ENCODE measurements at places on chromosomes 3 and 15.

DNA sequence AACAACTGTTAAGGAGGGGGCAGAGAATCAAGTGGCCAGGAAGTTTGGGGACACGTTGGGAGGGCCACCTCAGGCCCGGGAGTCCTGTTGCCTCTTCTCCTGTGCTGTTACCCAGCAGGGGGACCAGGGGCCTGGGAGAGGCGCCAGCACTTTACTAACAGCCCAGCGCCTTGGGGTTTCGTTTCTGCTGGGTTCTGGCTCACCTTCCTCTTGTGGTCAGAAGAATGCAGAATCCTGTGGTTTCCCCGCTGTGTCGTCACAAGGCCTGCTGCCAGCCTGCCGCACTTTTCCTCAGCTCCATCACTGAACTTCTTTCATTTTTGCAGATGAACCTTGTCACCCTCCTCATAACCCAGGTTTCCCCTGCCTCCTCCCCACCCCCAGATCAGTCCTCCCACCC lies 67.7 kb downstream of the SLC30A4 start:
- no peak for DNase-seq

DNA sequence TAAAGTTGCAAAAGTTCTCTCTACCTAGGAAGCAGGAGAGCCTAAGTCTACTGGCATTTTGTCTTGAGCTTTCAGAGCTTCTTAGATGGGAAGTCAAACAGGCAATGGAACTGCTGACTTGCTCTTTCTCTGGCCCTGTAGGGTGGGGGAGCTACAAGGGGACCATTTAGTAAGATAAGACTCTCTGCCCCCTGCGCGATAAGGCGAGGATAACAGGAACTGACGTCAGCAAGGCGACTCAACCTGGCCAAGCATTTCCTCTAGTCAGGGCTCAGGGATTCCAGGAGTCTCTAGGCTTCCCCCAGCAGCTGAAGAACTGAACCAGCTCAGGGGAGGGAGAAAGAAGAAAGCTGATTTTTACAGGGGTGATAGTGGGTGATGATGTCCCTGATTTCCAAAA lies 5.8 kb downstream of the RARB start:
- no peak for DNase-seq

- no peak for DNase-seq
Observed at GRCh38 chr15:77144026-77144425, 73.1 kb upstream of the TSPAN3 start.

DNA sequence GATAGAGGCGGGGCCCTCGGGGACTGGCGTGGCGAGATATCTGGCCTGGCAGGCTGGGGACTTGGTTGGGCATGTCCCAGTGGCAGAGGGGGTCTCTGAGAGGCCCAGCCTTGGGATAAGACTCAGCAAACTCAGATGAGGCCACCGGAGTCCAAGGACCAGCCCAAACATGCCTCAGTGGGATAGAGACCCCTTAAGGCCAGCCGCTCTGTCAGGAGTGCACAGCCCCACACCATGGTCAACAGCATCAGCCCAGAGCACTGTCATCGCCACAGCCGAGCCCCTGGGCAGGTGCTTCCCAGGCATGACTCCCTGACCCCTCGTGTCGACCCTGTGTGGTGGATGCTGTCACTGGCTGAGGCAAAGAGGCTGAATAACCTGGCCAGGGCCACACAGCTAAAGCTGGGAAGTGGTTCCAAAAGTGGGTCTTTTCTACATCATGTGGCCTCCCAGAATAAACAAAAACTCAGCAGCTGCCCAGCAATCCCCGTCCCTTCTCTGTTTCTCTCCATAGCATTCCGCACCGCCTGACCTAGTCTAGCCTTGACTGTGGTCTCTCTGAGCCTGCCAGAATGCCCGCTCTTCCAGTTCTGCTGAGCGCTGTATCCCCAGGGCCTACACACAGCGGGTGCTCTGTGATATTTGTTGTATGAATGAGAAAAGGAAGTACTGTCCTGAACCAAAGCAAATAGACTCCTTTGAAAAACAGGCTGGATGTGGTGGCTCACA lies 15.1 kb downstream of the CTSH start:
- no peak for DNase-seq

DNA sequence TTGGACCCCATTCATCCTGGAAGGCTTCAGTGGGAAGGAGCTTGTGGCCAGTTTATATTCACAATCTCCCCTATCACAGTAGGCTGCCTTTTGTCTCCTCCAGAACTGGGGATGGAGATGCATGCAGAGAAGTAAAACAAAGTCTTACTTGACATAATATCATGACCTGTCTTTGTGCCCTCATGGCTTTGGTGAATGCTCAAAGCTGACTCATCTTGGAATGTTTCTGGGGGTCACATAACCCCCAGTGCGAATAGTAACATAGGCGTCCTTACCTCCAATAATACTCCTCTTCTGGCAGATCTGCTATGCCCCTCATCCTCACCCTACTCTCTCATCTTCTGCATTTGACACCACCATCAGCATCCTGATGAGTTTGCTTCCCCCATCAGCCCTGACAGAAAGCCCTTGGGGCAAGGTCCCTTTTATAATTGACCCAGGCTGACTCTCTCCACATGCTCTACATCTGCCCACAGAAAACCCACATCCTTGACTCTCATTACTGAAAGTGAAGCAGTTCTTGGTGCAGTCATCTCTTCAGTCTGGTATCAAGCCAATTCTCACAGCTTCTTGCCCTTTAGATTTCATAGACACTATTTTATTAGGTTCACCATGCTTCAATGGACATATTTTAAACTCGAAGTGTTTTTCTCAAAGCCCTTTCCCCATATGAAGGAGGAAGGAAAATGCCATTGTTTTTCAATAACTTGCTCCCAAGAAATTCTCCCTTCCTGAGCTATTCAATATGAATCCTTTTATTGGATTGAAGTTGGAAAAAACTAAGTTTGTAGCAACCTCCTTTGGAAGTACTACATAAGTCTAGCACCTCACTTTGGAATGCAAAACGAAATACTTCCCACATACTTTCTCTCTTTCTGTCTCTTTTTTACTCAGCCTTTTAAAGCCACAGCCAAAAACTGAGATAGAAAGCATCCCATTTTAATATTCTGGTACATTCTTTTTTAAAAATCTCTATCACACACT lies 36.6 kb downstream of the OSTN start:
- no peak for DNase-seq

GRCh38 chr3:71589132-71589531 lies 5.6 kb upstream of the FOXP1 start:
- no peak for DNase-seq

GRCh38 chr15:36251450-36251849 lies 328.0 kb upstream of the CDIN1 start:
- no peak for DNase-seq

DNA sequence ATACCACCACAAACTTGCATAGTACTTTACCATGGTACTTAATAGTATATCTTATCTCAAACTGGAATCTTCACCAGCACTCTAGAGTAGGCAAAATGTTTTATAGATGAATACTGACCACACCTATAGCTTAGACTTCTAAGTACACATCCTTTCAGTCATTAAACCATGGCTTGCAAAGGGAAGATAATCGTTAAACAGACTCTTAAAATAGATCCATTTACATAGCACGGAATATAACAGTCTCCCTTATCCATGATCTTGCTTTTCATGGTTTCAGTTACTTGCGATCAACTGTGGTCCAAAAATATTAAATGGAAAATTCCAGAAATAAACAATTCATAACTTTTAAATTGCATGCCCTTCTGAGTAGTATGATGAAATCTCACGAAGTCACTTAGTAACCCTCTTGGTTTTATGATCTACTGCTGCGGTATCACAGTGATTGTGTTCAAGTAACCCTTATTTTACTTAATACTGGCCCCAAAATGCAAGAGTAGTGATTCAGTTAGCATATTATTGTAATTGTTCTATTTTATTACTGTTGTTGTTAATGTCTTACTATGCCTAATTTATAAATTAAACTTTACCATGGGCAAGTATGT lies 111.4 kb downstream of the HERC1 start:
- no peak for DNase-seq

GRCh38 chr15:52976516-52977075 lies 186.5 kb upstream of the ONECUT1 start:
- DNase-seq, result no peak

GRCh38 chr3:48678566-48679380 lies 6.9 kb downstream of the NCKIPSD start:
- DNase-seq, result no peak

DNA sequence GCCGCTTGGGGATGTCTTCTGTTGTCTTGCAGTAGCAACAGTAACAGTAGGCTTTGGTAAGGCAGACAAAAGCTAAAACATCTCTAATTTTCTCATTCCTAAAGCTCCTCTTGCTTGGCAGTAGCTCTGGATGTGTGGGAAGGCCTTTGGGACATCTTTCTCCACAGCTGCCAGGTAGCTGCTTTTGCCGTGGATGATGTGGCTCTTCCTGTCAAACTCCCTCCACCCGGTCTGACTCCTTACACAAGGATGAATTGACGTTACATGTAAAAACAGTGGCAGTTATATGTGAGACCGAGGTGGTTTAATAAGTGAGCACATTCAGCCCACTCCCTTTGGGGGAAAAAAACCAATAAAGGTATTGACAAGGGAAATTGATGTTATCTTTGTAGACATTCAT lies 309.1 kb downstream of the TUSC7 start:
- DNase-seq, result no peak

DNA sequence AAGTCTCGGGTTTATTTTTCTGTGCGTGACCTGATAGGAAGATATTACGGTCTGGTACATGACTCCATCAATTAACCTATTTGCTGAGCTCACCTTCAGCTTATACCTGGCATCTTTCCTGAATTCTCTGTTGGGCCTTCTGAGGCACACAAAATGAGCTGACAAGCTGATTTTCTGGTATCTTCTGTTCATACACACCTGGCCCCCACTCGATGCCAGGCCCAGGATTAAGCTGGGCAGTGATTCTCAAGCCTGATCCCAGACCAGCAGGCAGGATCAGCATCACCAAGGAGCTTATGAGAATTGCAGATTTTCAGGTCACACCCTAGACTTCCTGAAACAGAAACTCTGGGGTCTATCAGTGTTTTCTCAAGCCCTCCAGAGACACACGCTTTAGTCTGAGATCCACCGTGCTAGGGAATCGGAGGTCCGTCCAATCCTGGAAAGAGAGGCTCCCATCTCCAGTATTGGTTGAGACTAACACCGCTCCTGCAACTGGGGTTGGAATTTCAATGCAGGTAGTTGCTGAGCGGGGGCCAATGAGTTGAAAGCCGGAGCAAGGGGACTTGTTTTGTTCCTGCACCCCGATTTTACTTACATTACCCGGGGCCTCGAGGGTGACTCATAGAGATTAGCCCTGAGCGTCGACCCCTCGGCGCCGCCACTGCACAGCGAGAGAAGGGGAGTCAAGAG lies 636 bp upstream of the EIF1B start:
- DNase-seq, result no peak

- peak; percentile 93 for DNase-seq
Observed at GRCh38 chr3:64685800-64686445, 1.9 kb downstream of the ADAMTS9 start.

GRCh38 chr3:10647376-10647775 lies 142.0 kb upstream of the ATP2B2 start:
- no peak for DNase-seq

DNA sequence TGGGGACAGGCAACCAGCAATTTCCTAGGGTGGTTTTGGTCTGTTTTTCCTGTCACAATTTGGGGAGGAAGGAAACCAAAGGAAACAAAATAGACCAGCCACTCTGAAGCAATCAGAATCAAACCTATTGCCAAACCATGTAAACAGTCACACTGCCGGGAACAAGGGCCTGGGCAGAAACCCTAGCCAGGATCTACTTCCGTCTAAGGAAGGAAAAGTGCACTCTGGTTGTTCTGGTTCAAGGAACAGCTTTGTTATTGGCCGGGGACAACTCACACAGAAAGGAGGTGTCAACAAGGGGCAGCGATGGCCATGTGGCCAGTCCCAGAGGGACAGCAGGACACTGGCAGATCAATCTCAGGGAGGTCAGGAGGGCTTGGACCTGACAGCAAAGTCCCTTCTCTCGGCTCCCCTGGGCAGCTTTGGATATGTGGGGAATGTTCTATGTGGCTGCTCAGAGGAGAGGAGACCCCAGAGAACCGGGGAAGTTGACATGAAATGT lies 17.5 kb upstream of the RAD18 start:
- no peak for DNase-seq

GRCh38 chr3:135238236-135238830 lies 443.3 kb downstream of the EPHB1 start:
- no peak for DNase-seq
